ENCODE measurements at places on chromosomes 3 and 15. TPM values are rescaled to one million over a fixed set of nuclear protein-coding genes. Genes with fewer than 3 reads are reported as not detected.

Gene GPR27
- 7.5 TPM for polyA plus RNA-seq

Gene ADAMTS7
- polyA plus RNA-seq = 36.7 TPM

Gene FOXB1
- 0.08 TPM for polyA plus RNA-seq

Gene ANKUB1
- not detected for polyA plus RNA-seq

Gene TTLL13
- not detected for polyA plus RNA-seq

Gene CYP8B1
- 0.82 TPM for polyA plus RNA-seq

Gene B3GNT5
- 26.9 TPM for polyA plus RNA-seq

Gene RAB7A
- 242 TPM for polyA plus RNA-seq

Gene OSTN
- 7.6 TPM for polyA plus RNA-seq

DNA sequence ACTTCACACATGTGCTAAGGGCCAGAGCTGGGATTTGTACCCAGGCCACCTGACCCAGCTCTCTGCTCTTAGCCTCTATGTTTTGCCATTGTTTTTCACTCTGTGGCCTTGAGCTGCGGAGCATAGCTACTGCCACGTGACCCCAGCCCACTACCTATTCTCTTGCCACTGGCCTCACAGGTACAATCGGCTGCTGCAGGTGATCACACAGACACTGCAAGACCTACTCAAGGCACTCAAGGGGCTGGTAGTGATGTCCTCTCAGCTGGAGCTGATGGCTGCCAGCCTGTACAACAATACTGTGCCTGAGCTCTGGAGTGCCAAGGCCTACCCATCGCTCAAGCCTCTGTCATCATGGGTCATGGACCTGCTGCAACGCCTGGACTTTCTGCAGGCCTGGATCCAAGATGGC lies 46.2 kb downstream of the SEMA3G start:
- DNase-seq = no peak

- no peak for DNase-seq
Observed at GRCh38 chr3:197458906-197459470, 96.8 kb downstream of the BDH1 start.

GRCh38 chr3:154135511-154136173 lies 14.5 kb downstream of the ARHGEF26 start:
- no peak for DNase-seq

DNA sequence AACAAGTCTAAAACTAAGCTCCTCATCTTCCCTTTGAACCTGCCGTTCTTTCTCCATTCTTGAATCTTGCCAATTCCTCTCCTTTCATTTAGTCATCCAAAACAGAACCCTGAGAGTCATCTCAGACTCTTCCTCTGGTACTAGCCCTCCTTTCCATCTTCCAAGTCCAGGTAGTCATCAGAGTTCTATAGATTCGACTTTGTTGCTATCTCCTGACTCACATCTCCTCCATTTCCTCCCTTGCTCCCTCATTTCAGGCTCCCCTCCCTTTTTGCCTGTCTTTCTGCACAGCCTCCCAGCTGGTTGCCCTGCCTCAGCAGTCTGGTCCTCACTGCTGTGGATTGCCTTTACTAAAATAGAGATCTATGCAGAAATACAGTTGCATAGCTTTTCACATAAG lies 4.7 kb downstream of the ATG7 start:
- no peak for DNase-seq

DNA sequence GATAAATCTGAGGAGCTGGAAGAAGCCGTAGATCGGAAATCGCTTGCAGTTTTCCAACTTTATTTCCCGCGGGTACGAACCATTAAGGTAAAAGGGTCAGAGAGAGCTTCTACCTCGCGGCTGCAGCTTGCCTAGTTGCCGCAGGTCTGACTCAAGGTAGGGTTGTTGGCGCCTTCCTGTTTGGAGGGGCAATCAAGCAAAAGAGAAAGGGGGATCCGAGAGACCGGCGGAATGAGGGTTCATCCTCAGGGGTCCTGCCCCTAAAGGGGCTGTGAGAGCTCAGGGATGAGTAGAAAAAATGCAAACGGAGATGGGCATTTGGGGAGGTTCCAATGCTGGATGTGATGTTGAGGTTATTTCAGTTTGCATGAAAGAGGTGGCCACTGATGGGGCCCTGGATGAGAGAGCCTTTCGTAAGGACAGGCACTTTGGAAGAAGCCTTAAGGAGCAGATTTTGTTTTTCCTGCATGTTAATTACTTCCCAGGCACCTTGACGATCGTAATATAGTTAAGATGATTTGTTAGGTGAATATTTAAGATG lies 265.4 kb downstream of the CGGBP1 start:
- DNase-seq = peak; percentile 21

DNA sequence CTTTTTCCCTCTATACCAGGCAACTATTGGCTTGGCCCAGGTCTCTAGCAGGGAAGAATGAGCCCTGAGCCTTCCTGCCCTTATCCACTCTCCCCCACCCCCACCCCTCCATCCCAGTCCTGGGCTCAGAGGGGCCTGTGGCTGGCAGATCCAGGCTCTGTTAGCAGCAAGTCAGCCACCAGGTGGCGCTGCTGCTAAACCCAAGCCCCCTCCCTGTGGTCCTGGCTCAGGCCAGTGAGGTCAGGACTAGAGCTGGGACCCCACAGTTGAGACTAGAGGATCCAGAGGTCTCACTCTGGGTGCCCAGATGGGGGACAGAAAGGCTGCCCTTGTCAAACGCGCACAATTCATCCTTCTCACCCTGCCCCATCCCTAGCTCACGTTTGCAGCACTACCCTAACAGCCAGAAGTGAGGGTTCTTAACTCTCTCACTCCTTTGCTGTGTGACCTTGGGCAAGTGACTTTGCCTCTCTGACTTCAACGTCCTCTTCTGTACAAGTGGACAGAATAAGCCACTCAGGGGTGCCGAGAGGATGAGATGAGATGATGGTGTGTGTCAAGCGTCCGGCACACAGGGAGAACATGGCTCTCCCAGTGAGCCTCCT lies 46.8 kb upstream of the SLC6A1 start:
- peak; percentile 26 for DNase-seq

- no peak for DNase-seq
Observed at GRCh38 chr3:122943828-122944190, 83.8 kb downstream of the SEMA5B start.

DNA sequence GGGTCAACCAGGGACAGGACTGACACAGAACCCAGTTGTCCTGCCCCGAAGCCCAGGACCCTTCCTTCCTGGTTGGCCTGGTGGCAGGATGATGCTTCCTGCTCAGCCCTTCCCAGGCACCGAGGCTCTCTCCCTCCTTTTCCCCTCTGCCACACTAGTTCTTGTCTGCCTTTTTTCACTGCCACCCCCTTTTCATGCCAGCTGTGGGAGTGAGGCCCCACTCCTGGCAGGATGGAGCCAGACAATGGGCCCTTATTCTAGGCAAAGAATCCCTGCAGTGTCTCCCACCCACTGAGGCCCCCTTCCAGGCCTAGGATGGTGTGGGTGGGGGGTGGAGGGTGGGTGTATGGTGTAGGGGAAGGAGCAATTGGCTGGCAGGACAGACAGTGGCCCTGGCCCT lies 1.1 kb upstream of the SCAMP5 start:
- no peak for DNase-seq

- no peak for DNase-seq
Observed at GRCh38 chr15:84697236-84697990, 18.5 kb downstream of the SEC11A start.

DNA sequence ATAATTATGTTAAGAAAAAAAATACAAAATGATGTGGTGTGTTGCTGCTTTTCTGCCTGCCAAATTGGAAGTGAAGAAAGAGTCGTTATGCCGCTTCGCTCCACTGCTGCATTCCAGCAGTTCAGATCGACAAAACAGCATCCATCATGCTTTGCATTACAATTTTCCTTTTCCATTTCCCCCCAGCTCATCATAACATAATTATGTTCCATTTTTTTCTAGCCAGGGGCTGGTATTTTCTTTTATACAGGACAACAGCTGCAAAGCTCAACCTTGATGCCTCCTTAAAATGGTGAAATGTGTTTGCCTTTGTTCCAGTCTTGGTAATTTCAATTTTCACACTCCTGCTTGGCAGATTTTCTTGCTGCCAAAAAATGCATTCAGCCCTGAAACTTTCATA lies 44.9 kb upstream of the KBTBD12 start:
- no peak for DNase-seq

DNA sequence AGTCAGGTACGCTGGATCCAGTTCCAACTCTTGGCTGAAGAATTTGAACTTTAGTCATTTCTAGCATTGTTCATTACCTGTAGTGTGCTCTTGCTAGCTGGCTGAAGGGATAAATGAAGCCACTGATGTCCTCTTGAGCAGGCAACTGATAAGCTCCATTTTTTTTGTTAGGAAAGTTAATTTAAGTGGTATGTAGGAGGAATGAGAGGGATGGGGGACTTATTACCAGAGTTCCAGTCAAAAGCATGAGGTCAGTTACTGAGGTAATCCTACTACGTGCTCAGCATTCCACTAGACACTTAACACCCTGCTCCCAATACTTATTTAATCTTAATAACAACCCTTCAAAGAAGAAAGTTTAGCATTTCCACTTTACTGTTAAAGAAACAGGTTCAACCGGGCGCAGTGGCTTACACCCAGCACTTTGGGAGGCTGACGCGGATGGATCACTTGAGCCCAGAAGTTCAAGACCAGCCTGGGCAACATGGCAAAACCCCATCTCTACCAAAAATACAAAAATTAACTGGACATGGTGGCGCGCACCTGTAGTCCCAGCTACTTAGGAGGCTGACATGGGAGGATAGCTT lies 2.0 kb upstream of the RASA2 start:
- no peak for DNase-seq

DNA sequence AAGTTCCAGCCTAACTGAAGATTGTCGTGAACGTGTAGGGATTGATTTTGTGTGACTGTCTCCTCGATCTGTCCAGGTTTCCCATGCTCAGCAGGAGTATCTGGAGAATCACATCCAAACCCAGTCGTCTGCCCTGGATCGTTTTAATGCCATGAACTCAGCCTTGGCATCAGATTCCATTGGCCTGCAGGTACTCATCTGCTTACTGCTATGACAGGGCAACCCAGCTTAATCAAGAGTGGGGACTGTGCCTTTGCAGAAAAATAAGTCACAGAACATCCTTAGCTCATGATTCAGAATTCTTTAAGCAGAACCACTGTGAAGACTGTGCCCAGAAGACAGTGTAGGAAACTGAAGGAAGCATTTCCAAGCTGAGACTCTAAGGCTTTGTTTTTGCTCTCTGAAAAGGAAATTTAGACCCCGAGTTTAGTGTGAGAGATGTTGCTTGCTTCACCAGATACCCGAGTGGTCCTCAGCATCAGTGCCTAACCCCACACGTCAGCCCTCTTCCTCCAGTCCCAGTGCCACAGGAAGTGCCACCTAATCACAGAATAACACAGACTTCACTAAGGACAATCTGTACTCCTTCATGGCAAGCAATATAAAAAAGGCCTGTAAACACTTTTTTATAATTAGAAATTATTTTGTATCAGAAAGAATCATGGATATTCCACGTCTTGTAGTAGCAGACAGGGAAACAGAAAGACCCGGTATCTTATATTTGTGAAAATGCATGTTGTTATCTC lies 34.2 kb downstream of the MYZAP start:
- DNase-seq = no peak

GRCh38 chr3:69384326-69384725 lies 1.6 kb downstream of the FRMD4B start:
- DNase-seq = no peak

DNA sequence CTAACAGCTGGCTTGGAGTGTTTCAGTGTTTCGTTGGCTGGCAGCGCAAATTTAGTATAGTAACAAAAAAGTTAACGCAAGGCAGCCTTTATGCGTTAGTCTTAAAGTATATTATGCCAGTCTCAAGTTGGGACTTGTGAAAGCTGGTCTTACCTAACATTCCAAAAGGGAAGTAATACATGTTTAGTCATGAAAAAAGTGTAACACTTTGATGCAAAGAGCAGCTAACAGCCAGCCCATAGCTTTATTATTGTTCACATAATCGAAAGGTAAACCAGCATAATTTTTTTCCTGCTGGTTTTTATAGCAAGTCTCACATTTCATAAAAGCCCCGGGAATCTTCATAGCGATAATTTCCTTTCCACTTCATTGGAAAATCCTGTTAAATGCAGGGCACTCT lies 2.4 kb upstream of the GPR87 start:
- no peak for DNase-seq

- DNase-seq = no peak
Observed at GRCh38 chr3:46955801-46956259, 20.7 kb downstream of the CCDC12 start.

DNA sequence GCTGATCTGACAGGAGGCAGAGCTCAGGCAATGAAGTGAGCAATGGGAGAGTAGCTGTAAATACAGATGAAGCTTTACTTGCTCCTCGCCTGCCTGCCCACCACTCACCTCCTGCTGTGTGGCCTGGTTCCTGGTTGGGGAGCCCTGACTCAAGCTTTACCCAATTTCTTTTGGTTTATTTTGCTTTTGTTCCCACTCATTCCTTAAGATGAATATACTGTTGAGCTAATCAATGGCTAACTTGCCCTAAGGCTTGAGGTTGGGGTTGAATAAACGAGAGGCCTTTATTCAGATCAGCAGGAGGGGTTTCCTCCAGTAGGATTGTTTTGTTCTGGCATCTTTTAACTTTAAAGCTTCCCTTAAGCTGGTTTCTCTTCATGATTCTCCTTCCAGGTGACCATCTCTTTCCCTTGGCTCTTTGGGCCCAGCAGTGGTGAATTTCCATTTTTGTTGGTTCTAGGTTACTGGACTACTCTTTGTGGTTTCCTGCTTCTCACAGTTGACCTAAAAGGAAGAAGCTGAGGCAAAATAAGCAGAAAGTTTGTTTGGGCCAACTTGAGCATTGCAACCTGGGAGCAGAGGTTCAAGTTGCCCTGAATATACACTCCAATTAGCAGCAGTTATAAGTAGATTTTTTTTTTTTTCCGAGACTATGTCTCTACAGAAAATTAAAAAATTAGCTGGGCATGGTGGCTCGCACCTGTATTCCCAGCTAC lies 44.4 kb downstream of the STARD9 start:
- DNase-seq = no peak

- no peak for DNase-seq
Observed at GRCh38 chr15:67883234-67883773, 43.5 kb upstream of the RNU6-1 start.
